CD4-positive, alpha-beta T cell treated with Interleukin-15 for 1 hour (primary cell): ENCODE measurements at places on chromosomes 3 and 15.
A peak's percentile ranks its signal among the peaks of the same experiment; 100 is the strongest.

DNA sequence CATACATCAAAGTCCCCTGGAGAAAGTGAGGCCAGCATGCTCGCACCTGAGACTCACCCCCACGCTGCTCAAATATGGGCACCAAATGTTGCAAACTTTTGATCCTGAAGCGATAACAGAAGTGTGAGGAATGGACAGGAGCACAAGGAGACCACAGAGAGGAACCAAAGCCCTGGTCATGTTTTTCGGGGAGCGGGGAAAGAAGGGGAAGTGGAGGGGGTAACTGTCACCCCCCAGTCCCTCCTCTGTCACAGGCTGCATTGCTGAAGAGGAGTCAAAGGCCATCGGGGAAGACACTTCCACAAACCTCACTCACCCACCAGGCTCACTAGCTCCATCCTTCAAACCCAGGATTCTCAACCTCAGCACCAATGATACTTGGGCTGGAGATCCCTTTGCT, 182.4 kb downstream of the UACA start:
- no peak for DNase-seq

DNA sequence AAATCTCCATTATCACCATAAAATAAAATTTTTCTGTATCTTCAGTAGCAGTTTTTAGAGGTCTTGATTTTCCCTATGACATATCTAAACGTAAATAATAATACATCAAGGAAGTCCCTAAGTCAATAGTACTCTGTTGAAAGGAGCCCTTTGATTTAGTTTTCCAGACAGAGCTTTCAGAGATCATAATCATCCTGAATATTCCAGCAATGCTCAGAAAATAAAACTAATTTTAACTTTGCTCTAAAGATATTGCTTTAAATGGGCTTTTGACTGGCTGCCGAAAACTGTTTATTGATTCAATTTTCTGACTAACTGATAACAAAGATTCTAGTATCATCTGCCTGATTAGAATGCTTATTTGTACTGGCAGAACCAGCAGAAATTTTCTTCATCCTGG, 40.7 kb upstream of the ROBO1 start:
- no peak for DNase-seq

DNA sequence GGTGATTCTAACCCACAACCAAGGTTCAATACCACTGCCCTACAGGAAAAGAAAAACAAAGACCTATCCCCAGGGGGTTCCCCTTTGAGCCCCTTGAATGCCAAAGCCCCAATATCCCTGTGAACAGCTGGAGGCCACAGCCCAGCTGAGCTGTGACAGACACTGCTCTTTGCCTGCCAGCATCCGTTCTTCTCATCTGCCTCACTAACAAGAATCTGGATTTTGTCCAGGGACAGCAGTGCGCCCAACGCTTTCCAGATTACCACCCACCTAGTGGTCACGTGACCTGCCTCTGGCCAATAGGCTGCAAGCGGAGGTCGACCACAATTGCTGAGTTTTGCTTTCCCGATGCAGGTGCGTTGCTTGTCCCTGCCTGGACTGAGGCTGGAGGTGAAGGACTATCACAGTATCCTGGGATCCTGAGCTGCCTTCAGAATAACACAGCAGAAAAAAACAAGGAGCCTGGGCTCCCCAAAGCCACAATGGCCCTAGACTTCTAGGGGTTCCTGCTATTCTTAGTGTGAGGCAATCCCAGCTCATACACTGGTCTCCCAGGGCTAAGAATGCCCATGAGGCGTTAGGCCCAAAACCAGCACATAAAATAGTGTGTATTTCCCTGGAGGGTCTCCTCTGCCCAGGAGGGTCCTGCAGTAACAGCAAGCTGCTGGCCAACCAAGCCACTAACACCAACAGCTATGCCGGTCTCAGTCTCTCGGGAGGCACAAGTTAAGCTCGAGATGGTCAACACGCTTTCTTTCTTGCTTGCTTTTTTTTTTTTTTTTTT, 13.8 kb downstream of the BDH1 start:
- no peak for DNase-seq

- no peak for DNase-seq
Observed at GRCh38 chr15:96322536-96323318, 7.8 kb upstream of the NR2F2 start.

- DNase-seq = no peak
Observed at GRCh38 chr15:98155356-98155755, 194.9 kb downstream of the ARRDC4 start.

- no peak for DNase-seq
Observed at GRCh38 chr3:120498556-120499346, 48.0 kb upstream of the FSTL1 start.

- no peak for DNase-seq
Observed at GRCh38 chr15:100572362-100572983, 29.5 kb downstream of the LINS1 start.

GRCh38 chr3:46187876-46188275, 20.2 kb downstream of the CCR1 start:
- DNase-seq = no peak

- peak; percentile 42 for DNase-seq
Observed at GRCh38 chr15:75061272-75061671, 37.9 kb downstream of the PPCDC start.

GRCh38 chr3:59832702-59833101, 782.9 kb upstream of the CFAP20DC start:
- no peak for DNase-seq

- no peak for DNase-seq
Observed at GRCh38 chr15:96341513-96342405, 11.3 kb downstream of the NR2F2 start.

- no peak for DNase-seq
Observed at GRCh38 chr15:97840501-97840900, 120.0 kb upstream of the ARRDC4 start.

GRCh38 chr3:159994182-159994581, 5.5 kb downstream of the IL12A start:
- no peak for DNase-seq

DNA sequence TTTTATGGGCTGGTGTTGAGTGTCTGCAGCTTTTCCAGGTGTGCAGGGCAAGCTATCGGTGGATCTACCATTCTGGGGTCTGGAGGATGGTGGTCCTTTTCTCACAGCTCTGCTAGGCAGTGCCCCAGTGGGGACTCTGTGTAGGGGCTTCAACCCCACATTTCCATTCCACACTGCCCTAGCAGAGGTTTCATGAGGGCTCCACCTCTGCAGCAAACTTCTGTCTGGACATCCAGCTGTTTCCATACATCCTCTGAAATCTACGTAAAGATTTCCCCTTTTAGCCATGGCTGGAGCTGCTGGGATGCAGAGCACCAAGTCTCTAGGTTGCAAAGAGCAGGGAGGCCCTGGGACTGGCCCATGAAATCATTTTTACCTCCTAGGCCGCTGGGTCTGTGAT, 11.6 kb downstream of the RFX7 start:
- DNase-seq = no peak

- DNase-seq = no peak
Observed at GRCh38 chr3:195553268-195553667, 10.1 kb upstream of the PPP1R2 start.

- no peak for DNase-seq
Observed at GRCh38 chr15:50431204-50431603, 7.0 kb downstream of the USP8 start.

GRCh38 chr3:102525624-102526023, 90.8 kb downstream of the ZPLD1 start:
- DNase-seq = no peak

- no peak for DNase-seq
Observed at GRCh38 chr3:100782906-100783305, 73.6 kb downstream of the TFG start.

GRCh38 chr3:50237754-50238548, 1.9 kb downstream of the GNAI2 start:
- DNase-seq = peak; percentile 87

DNA sequence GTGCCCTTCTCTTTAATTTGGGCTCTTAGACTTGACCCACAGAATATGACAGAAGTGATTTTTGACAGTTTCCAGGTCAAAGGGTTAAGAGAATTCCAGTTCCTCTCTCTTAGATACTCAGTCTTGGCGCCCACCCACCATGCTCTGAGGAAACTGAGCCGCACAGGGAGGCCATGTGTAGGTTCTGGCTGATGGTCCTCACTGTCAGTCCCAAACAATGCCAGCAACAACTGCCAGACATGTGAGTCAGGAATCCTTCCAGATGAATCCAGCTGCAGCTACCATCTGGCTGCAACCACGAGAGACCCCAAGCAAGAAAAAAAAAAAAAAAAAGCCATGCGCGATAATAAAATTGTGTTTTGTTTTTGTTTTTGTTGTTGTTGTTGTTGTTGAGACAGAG, 326.6 kb downstream of the MAGI1 start:
- DNase-seq = no peak

DNA sequence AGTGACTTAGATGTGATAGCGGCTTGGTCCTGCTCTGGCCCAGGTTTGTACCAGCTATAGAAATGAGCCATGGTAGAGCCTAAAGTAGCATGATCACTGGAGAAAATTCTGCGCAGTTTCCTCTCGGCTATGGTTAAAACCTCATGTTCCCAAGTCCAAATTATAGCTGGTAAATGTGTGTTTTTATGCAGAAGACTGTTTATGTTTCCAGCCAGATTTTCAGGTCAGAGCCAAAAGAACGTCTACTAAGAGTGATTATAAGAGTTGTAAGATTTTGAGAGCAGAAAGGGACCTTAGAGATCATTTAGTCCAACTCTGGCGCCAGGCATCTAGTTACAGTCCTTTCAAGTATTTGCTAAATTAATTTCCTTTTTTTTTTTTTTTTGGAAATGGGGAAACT, 333.7 kb downstream of the LPP start:
- no peak for DNase-seq

- no peak for DNase-seq
Observed at GRCh38 chr3:79367066-79367465, 400.7 kb downstream of the ROBO1 start.

DNA sequence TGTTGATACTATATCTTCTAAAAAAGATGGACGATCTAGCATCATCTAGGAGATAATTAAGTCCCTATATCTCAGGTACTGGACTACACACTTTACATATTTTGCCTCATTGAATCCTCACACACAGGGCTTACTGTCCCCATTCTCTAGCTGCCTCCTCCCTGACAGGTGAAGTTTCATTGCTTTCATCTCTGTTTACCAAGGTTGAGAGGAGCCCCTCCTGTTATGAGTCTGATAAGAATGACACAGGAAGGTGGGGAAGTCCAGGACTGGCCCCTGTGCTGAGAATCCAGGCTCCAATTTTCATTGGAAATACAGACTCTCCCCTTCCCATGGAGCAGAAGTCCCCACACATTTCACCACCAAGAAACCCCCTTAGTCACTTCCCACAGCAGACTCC, 105.2 kb downstream of the XXYLT1 start:
- no peak for DNase-seq

DNA sequence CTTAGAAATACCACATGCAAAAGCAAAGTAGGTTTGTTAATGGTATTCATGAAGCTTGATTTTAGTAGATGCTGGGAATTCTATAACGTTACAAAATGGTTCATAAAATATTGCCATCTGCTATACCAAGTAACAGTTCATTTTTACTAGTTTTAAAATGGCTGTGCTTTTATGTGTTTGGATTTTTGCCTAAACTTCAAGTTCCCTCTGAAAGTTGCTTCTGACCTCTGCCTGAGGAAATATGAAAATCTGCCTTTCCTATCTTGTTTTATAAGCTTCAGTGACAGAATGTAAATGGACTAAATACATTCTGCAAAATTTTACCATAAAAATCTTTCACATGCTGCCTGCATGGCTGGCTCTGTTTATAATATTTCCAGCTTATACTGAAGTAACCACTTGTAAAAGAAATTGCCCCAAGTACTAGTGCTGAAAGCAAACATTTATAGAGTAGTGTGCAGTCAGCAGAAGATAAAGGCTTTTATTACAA, 560.7 kb upstream of the ROBO2 start:
- DNase-seq = no peak

GRCh38 chr3:188594139-188594538, 440.2 kb downstream of the LPP start:
- DNase-seq = no peak

DNA sequence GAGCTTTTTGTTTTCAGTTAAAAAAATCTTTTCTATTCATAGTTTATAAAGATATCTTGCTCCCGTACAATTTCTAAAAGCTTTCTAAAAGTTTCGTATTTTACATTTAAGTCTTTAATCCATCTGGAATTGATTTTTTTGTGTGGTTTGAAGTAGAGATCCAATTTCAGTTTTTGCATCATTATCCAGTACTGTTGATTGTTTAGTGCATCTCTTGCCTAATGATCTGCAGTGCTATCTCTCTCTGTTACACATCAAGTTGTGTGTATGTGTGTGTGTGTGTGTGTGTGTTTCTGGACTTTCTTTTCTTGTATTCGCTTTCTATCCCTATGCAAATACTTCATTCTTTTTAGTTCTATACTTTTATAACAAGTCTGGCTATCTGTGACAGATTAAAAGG, 605.8 kb upstream of the DPPA4 start:
- no peak for DNase-seq
